ENCODE measurements at places on chromosomes 6 and 20.

DNA sequence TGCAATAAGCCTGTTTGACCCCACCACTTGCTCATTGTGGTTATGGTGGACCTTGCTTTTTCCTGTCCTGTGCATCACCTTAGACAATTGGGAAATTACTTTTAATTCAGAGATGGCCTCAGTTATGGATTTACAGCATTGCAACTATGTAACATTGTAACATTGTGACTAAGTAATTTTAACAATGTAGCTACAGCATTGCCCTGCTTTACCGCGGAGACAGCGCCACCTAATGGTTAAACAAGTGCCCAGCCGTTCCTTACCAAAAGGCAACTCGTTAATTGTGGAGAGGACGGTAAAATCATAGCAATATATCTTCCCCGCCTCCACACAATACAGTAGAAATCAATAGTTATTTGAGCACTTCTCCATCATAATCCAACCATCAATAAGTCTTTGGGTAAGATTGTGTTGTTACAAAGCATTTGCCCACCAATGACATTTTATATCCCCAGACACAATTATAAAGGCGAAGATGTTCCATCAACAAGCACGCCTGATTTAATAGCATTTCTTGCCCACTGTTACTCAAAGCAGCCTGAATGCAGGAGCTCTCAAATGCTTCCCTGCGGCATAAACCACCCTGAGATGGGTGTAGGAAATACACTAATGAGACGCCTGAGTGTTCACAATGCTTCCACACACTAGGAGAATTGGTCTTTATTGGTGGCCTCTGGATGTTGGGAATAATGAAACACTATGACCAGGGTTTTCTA, 93.7 kb downstream of the PROKR2 start:
- H3K27me3 ChIP-seq: no peaks in the 10 kb centered on the region
- H3K36me3 ChIP-seq: no peaks in the 10 kb centered on the region
- DNase-seq: peak; percentile 75
- H3K27ac ChIP-seq: no peak overlapping the region

- H3K27me3 ChIP-seq: no peaks in the 10 kb centered on the region
- DNase-seq: no peak
- no peak overlapping the region for H3K27ac ChIP-seq
- H3K4me3 ChIP-seq: no peak overlapping the region
- peaks cover 2% of the 10 kb centered on the region for H3K4me1 ChIP-seq
- H3K36me3 ChIP-seq: no peaks in the 10 kb centered on the region
Observed at GRCh38 chr6:131999545-132000146, 48.5 kb upstream of the CCN2 start.

DNA sequence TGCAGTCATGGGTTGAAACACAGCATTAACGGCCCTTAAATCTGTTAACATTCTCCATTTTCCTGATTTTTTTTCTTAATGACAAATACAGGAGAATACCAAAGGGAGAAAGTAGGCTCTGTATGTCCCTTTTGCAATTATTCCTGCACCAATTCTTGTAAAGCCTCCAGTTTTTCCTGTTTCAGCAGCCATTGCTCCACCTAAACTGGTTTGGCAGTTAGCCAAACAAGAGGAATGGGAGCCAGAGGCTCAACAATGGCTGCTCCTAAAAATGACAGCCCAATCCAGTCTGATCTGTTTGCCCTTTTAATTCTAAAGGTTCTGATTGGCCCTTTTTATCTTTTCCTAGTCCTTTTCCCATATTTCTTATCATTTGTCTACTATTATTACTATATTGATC, 284.2 kb upstream of the SGK1 start:
- H3K4me1 ChIP-seq: no peaks in the 10 kb centered on the region
- H3K27me3 ChIP-seq: no peaks in the 10 kb centered on the region
- H3K36me3 ChIP-seq: no peaks in the 10 kb centered on the region
- H3K27ac ChIP-seq: no peak overlapping the region
- H3K4me3 ChIP-seq: no peak overlapping the region
- DNase-seq: no peak

DNA sequence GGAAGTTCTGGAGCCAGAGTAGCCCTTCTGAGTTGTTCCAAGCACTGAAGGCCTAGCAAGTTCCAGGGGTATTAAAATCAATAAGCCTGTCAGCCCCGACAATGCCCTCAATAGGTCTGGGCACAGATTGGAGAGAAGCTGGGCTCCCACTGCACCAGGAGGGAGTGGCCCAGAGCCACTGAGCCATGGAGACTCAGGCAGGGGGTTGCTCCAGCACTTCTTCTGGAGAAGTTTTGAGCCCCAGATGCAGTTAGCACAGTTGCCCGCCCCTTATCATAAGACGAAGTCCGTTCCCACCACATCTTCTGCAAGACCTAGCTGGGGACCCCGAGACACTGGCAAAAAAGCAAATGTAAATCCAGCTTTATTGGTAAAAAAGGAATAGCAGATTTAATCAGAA, 13.0 kb downstream of the DEFB132 start:
- DNase-seq: peak; percentile 4
- peaks cover 10% of the 10 kb centered on the region for H3K4me1 ChIP-seq
- no peak overlapping the region for H3K27ac ChIP-seq
- no peak overlapping the region for H3K4me3 ChIP-seq

GRCh38 chr6:12064131-12064530, 52.0 kb downstream of the HIVEP1 start:
- no peak overlapping the region for H3K4me3 ChIP-seq

GRCh38 chr6:156851454-156851921, 74.3 kb downstream of the ARID1B start:
- H3K27ac ChIP-seq: no peak overlapping the region
- DNase-seq: no peak
- H3K4me1 ChIP-seq: peaks cover 26% of the 10 kb centered on the region
- no peak overlapping the region for H3K4me3 ChIP-seq

DNA sequence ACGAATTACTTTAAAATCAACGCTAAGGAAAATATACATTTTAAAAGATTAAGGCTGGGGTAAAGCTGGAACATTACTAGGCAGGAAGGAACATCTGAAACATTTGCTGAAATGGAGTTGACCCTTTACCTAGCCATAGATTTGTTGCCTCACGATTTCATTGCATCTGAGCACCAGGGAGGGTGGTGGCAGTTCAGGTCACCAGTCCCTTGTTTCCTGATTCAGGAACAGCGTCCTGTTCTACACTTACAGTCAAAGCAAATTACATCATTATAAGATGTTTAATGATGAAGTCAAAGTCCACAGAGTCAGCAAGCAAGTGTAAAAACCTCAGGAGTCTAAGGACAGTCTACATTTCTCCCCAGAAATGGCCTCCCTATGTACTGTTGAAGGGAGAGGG, 9.0 kb upstream of the MICA start:
- peaks cover 15% of the 10 kb centered on the region for H3K4me1 ChIP-seq
- H3K27ac ChIP-seq: no peak overlapping the region
- H3K36me3 ChIP-seq: no peaks in the 10 kb centered on the region

GRCh38 chr6:14072084-14072483, 45.5 kb upstream of the CD83 start:
- peaks cover 34% of the 10 kb centered on the region for H3K4me1 ChIP-seq
- no peaks in the 10 kb centered on the region for H3K36me3 ChIP-seq
- DNase-seq: no peak
- H3K4me3 ChIP-seq: no peak overlapping the region

- H3K27me3 ChIP-seq: peaks cover 5% of the 10 kb centered on the region
- DNase-seq: no peak
- peaks cover 11% of the 10 kb centered on the region for H3K4me1 ChIP-seq
- no peak overlapping the region for H3K4me3 ChIP-seq
Observed at GRCh38 chr20:37379967-37380828, 34.3 kb downstream of the SRC start.

DNA sequence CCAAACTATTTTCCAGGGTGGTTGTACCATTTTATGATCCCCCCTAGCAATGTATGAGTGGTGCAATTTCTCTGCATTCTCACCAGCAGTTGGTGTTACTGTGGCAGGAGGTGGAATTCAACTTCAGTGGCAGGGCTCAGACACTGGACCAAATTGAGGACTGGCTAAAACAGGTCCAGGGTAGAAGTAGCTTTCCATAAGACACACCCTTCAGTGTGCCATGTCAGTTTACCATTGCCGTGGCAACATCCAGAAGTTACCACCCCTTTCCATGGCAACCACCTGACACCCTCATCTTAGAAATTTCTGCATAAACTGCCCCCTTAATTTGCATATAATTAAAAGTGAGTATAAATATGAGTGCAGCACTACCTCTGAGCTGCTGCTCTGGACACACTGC, 180.7 kb upstream of the GGTLC1 start:
- H3K27me3 ChIP-seq: peaks cover 7% of the 10 kb centered on the region
- no peak overlapping the region for H3K27ac ChIP-seq
- no peak overlapping the region for H3K4me3 ChIP-seq
- no peak for DNase-seq
- no peaks in the 10 kb centered on the region for H3K36me3 ChIP-seq

DNA sequence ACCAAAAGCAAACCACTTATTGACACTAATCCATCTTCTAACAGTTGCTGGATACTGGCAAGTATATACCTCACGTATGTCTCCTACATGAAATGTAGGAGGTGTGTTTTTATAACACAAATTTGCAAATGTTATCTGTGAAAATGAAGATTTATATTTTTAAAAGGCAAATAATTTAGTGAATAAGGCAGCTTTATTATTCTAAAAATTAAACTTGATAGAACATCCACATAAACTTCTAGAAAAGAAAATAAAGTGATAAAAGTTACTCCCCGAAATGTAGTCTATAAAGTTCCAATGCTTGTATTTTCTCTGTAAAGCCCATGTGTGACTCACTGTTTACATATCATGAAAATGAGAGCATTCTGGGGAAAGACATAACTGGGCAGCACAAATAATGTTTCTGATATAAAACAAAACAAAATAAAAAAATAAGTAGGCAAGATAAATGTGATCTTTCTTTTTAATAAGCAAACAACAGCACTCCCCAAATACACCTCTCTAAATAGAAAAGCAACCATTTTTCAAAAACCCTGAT, 84.4 kb downstream of the MAP7 start:
- H3K27ac ChIP-seq: no peak overlapping the region
- peaks cover 11% of the 10 kb centered on the region for H3K4me1 ChIP-seq
- no peak overlapping the region for H3K4me3 ChIP-seq
- DNase-seq: no peak

GRCh38 chr6:11370191-11371018, 137.9 kb upstream of the NEDD9 start:
- H3K27ac ChIP-seq: no peak overlapping the region
- H3K4me3 ChIP-seq: no peak overlapping the region
- peaks cover 66% of the 10 kb centered on the region for H3K36me3 ChIP-seq
- peaks cover 57% of the 10 kb centered on the region for H3K4me1 ChIP-seq
- no peak for DNase-seq

GRCh38 chr6:18207438-18207837, 52.2 kb downstream of the KDM1B start:
- no peak overlapping the region for H3K4me3 ChIP-seq
- no peak for DNase-seq
- no peaks in the 10 kb centered on the region for H3K27me3 ChIP-seq
- peaks cover 5% of the 10 kb centered on the region for H3K4me1 ChIP-seq
- H3K36me3 ChIP-seq: peaks cover 3% of the 10 kb centered on the region
- no peak overlapping the region for H3K27ac ChIP-seq

All from activated CD8-positive, alpha-beta T cell treated with anti-CD3 and anti-CD28 coated beads, Interleukin-2, amount 10 ng/mL, durations not matched to agents 7 days and 5 days (primary cell).